Liver (tissue), 10 donors: ENCODE measurements at places on chromosomes 3 and 15.

- H3K4me1 ChIP-seq, result no peaks in the 10 kb centered on the region
- no peaks in the 10 kb centered on the region for H3K27me3 ChIP-seq
- no peaks in the 10 kb centered on the region for H3K36me3 ChIP-seq
These were observed 4.5 kb downstream of the CDHR4 start for GRCh38 chr3:49794926-49795905.

DNA sequence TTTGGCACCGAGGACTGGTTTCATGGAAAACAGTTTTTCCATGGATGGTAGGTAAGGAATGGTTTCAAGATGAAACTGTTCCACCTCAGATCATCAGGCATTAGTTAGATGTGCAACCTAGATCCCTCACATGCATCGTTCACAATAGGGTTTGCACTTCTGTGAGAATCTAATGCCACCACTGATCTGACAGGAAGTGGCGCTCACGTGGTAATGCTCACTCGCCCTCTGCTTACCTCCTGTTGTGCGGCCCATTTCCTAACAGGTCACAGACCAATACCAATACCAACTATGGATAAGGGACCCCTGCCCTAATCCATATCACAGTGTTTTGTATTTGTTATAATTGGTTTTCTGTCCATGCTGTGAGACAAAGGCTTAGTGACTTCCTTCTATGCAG, 58.9 kb downstream of the SLMAP start:
- H3K4me3 ChIP-seq, result no peak overlapping the region
- no peak for DNase-seq
- no peaks in the 10 kb centered on the region for H3K36me3 ChIP-seq
- peaks cover 5% of the 10 kb centered on the region for H3K4me1 ChIP-seq

- no peaks in the 10 kb centered on the region for H3K27me3 ChIP-seq
- no peaks in the 10 kb centered on the region for H3K36me3 ChIP-seq
- peak overlapping the region; percentile 31 for H3K27ac ChIP-seq
- no peaks in the 10 kb centered on the region for H3K4me1 ChIP-seq
- H3K4me3 ChIP-seq, result no peak overlapping the region
- DNase-seq, result no peak
These were observed 89.0 kb downstream of the PPCDC start for GRCh38 chr15:75112278-75112847.

DNA sequence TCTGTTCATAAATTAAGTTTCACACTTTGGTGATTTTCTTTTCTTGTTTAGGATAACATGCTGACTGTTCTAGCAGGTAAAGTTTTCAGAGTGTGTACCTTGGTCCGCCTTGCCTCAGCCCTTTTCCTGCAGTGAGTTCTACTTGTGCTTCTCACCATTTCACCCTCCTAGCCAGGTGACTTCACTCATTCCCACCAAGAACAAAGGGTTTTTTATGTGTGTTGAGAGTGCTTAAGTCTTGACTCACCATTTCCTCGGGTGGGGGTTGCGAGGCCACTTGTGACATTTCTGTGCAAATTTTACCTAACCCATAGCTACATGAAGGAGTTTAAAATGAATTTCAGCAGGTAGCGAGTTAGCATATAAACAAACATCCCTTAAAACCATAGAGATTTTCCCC, 81.4 kb downstream of the C3orf38 start:
- DNase-seq, result no peak
- no peaks in the 10 kb centered on the region for H3K4me1 ChIP-seq
- H3K27ac ChIP-seq, result no peak overlapping the region

DNA sequence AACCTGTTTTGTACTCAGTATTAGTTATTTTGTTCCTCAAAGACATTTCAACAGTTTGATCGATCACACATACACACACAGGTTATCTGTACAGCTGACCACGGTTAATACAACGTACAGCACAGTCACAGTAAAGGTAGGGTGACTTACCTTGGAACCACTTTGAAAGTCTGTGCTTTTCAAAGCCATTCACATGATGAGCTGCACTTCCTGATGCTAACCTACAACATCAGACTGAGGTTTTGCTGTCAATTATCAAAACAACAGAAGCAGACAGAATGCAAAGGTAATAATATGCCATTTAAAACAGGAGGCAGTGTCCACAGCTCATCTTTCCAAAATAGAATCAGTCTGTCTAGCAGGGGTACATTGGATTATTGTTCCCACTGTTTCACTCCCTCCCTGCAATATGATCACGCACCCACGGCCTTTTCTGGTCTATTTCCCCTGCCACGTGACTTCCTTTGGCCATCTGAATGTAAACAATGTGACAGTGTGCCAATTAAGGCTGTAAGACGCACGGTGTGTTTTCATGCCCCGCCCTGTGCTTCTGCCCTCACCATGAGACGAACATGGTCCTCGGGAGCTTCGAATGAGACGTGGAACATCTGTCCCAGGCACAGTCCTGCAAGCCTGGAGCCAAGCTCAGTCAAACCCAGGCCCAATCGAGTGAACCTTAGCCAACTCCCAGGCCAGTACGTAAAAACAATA, 102.4 kb downstream of the FMN1 start:
- H3K36me3 ChIP-seq, result no peaks in the 10 kb centered on the region
- no peak overlapping the region for H3K4me3 ChIP-seq
- H3K27ac ChIP-seq, result no peak overlapping the region
- no peak for DNase-seq
- no peaks in the 10 kb centered on the region for H3K4me1 ChIP-seq

DNA sequence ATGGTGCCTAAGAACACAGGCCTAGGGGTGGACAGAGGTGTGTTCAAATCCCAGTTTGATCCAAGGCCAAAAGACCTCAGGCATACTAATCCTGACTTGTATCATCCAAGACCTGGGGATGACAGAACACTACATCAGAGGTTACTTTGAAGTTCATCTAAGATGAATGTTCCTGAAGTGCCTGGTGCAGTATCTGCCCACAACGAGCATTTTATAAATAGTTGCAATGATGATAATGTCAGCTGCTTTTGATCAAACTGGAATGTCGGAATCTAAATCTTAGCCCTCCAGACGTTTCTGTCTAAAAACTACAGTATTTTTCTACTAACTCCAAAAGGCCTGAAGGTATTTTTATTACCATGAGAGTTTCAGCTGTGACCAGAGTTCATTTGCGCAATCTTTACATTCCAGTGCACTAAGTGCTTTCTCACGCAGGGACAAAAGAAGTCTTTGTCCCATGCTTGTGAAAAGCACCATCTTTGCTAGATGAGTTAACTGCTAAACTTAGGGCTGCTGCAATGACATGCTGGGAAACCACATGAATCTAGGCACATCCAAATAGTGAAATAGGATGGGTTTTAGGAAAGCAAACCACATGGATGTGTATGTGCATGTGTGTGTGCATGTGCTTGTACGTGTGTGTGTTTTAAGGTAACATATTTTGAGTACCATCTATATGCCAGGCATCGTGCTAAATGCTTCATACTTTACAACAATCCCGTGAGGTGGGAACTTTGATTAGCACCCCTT, 18.1 kb downstream of the ANXA2 start:
- no peak overlapping the region for H3K27ac ChIP-seq
- H3K36me3 ChIP-seq, result no peaks in the 10 kb centered on the region
- H3K4me3 ChIP-seq, result no peak overlapping the region
- no peaks in the 10 kb centered on the region for H3K27me3 ChIP-seq
- no peak for DNase-seq

DNA sequence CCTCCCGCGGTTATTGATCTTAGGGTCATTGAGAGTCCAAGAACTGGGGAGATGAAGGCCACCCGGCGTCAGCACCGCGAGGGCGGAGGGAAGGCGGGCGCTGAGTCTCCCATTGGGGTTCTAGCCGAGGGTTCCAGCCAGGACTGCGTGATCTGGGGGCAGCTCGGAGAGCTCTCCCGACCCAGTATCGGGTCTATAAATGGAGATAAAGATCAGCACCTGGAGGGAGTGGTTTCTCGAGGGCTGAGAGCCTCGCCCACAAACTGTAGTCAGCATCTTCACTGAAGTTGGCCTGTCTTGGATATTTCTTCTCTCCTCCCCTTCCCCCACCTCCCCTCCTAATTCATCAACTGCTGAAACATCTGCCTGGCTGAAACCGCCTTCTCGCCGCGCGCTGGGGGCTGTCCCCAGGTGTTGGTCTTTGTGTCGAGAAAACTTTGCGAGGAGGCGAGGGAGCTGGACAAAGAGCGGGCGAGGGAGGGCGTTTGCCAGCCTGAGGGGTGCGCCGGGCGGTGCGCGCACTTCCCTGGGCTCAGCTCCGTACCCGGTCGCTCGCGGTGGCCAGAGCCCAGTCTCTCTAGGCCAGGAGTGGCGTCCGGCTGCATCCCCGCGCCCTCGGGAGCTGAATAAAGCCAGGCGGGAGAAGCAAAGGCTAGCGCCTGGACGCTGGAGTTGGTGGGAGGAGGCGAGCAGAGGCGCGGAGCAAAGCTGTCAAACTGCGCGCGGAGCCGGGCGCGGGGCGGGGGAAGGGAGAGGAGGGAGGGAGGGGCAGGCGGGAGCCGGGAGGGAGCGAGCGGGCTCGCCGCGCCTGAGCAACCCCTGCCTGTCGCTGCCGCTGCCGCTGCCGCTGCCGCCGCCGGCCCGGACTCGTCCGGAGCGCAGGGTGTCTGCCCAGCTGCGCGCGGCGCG, at the start of gene ST8SIA2:
ST8SIA2 (plus strand) TSS at position 811 of the 909 bp plus-strand sequence. CDS start 184 bp downstream, outside the sequence.
- peaks cover 3% of the 10 kb centered on the region for H3K4me1 ChIP-seq
- H3K4me3 ChIP-seq, result no peak within 1 kb of the TSS
- no peaks in the 10 kb centered on the region for H3K36me3 ChIP-seq
- H3K27me3 ChIP-seq, result peaks cover 13% of the 10 kb centered on the region

GRCh38 chr3:123723070-123723469, 138.2 kb upstream of the HACD2 start:
- H3K4me1 ChIP-seq, result no peaks in the 10 kb centered on the region
- H3K27me3 ChIP-seq, result no peaks in the 10 kb centered on the region
- H3K36me3 ChIP-seq, result peaks cover 25% of the 10 kb centered on the region
- DNase-seq, result no peak

DNA sequence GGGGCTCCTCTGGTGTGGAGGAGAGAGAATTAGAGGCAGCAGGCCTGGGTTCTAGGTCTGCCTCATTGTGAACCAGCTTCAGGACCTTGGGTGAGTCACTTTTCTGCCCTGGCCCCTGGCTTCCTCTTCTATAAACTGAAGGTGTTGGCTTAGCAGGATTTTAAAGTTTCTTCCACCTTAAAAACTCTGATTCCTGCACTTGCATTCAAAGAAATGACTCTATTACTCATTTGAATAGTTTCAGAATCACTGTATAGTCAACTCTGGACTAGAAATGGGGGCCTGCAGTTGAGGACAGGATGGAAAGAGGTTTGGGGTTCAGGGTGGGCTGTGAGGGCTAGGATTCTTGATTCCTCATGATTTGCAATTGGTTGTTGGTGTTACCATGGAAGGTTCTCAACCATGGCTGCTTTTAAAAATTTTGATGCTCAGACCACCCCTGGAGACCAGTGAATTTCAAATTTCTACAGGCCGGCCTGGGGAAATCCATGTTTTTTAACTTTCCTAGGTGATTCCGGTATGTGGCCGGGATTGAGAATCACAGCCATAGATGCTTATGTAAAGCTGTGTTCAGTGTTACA, 19.9 kb downstream of the SMAD3 start:
- H3K36me3 ChIP-seq, result no peaks in the 10 kb centered on the region
- H3K27me3 ChIP-seq, result no peaks in the 10 kb centered on the region
- no peak overlapping the region for H3K27ac ChIP-seq
- no peak overlapping the region for H3K4me3 ChIP-seq
- peaks cover 7% of the 10 kb centered on the region for H3K4me1 ChIP-seq

DNA sequence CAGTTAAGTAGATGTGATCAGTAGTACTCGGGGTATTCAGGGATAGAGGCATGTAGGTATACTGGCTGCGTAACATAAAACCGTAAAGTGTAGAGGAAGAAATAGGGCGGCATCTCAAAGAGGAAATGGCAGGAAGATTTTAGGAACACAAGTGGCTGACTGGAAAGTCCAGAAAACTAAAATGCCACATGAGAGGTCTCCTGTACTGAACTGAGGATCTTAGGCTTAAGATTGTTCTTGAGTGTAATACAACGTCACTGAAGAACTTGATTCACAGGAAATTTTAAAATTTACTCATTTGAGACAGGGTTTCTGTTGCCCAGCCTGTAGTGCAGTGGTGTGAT, 2.3 kb upstream of the LMLN start:
- no peaks in the 10 kb centered on the region for H3K27me3 ChIP-seq
- H3K4me3 ChIP-seq, result no peak overlapping the region
- DNase-seq, result no peak
- no peak overlapping the region for H3K27ac ChIP-seq
- peaks cover 7% of the 10 kb centered on the region for H3K36me3 ChIP-seq
- peaks cover 13% of the 10 kb centered on the region for H3K4me1 ChIP-seq

DNA sequence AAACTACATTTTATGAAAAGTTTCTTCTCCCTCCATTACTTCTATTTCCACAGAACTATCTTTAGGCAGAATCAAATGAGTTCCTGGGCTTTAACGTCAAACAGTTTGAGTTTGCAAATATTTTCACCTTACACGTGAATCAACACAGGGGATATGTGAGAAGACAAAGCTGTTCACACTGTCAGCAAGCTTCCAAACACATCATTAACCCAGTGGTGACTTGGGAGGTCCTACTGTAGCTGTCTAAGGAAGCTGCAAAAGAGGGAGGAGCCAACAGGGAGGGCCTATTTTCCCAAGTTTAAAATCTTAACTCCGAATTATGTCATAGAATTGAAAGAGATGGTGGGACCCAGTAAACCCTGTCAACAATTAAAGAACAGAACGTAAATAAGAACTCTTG, 337.8 kb upstream of the DNAJC19 start:
- H3K4me1 ChIP-seq, result no peaks in the 10 kb centered on the region
- no peak overlapping the region for H3K4me3 ChIP-seq
- no peak overlapping the region for H3K27ac ChIP-seq
- H3K27me3 ChIP-seq, result no peaks in the 10 kb centered on the region
- no peak for DNase-seq
- no peaks in the 10 kb centered on the region for H3K36me3 ChIP-seq

- no peaks in the 10 kb centered on the region for H3K36me3 ChIP-seq
- H3K27ac ChIP-seq, result no peak overlapping the region
- peaks cover 2% of the 10 kb centered on the region for H3K27me3 ChIP-seq
- DNase-seq, result no peak
- H3K4me1 ChIP-seq, result no peaks in the 10 kb centered on the region
- H3K4me3 ChIP-seq, result no peak overlapping the region
These were observed 75.8 kb downstream of the B3GNT5 start for GRCh38 chr3:183328823-183329222.

GRCh38 chr3:107323723-107324122, 53.5 kb upstream of the CCDC54 start:
- H3K27me3 ChIP-seq, result no peaks in the 10 kb centered on the region
- no peak for DNase-seq
- no peaks in the 10 kb centered on the region for H3K4me1 ChIP-seq

- no peaks in the 10 kb centered on the region for H3K4me1 ChIP-seq
- H3K27ac ChIP-seq, result no peak overlapping the region
- no peaks in the 10 kb centered on the region for H3K27me3 ChIP-seq
- no peak overlapping the region for H3K4me3 ChIP-seq
- no peak for DNase-seq
These were observed 15.6 kb downstream of the CPA3 start for GRCh38 chr3:148880681-148881080.

GRCh38 chr15:28023422-28023821, 75.7 kb downstream of the OCA2 start:
- H3K4me1 ChIP-seq, result no peaks in the 10 kb centered on the region
- H3K36me3 ChIP-seq, result no peaks in the 10 kb centered on the region
- no peak overlapping the region for H3K27ac ChIP-seq
- DNase-seq, result no peak
- H3K27me3 ChIP-seq, result no peaks in the 10 kb centered on the region
